ENCODE measurements at places on chromosomes 16 and 17.

GRCh38 chr17:3801347-3801746 lies 359 bp upstream of the ITGAE start:
- no peak for DNase-seq

GRCh38 chr17:18033442-18034099 lies 5.4 kb downstream of the ATPAF2 start:
- DNase-seq: peak; percentile 72

GRCh38 chr17:50252781-50253180 lies 21.5 kb upstream of the TMEM92 start:
- no peak for DNase-seq

DNA sequence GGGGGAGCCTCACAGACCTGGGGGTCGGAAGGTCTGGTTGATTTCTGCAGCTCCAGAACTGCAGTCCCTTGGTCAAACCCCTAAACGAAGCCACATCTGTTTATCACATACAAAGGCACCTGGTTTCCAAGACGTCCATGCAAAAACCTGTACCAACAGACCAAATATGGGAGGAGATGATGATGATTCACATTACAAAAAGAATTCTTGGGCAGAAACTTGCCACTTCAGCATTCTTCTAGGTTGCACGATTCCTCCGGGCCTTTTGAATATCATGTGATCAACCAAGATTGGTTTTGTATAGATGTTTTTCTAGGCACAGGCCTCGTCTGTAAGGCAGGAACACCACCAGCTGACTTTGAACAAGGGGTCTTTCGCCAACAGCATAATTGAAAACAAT lies 466.3 kb downstream of the SOX9 start:
- DNase-seq: peak; percentile 57

DNA sequence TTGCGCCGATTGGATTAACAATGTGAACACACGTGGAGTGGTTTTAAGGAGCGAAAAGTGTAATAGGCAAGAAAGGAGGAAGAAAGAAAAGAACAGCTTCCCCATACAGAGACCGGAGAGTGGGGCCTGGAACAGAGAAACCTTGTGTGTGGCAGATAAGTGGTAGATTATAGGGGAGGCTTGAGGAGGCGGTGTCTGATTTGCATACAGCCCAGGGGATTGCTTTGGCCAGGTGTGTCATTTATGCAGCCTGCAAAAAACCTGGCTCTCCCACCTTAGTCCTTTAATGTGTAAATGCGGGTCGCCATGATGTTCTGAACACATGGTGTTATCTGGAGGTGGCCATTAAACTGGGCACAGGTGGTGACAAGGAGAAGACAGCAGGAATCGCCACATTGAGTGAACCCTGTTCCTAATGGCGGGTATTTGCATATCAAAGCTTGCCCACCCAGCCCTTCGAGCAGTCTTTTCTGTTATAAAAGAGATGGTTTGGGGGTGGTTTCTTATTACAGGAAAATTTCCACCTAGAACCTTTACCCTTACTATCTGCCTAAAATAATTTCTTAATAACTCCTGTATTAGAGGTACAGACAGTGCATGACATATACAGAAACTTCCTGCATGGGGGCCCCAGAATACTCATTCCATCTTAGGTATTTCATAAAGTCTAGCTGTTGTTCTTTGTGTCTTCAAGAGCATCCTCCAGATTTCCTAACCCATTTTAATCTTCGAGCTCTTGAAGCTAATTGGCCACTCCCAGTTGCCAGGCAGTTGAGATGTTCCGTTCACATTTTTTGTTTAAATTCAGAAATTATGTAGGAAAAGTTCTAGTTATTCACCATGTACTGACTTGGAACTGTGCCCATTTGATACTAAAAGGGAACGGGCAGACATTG lies 292.5 kb downstream of the RBFOX1 start:
- no peak for DNase-seq

GRCh38 chr16:86727632-86728031 lies 149.3 kb downstream of the FOXL1 start:
- DNase-seq: no peak

DNA sequence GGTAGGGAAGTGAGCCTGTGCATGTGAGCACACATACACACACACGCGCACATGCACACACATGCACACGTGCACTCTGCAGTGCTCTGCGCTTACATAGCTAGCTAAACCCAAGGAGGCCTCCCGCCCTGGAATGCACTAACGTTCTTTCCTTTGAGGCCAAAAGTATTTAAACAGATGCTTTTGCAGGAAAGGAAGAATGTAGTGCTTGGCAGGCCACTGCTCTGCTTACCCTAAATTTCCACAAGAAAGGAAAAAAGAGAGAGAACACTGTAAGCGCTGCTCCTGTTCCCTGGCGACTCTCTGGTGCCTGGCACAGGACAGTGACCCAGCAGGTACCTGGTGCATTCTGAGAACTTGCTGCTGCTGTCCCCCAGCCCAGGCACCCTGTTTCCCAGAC lies 31.3 kb upstream of the MRPS23 start:
- DNase-seq: peak; percentile 93

- DNase-seq: peak; percentile 18
Observed at GRCh38 chr17:7862692-7863437, 5.1 kb downstream of the CYB5D1 start.

- no peak for DNase-seq
Observed at GRCh38 chr16:55568207-55568606, 1.7 kb downstream of the CAPNS2 start.

Measured in astrocyte (in vitro differentiated cells and primary cell).